ENCODE measurements at places on chromosomes 6 and 20. TPM values are rescaled to one million over a fixed set of nuclear protein-coding genes. Genes with fewer than 3 reads are reported as not detected.

Gene TMEM244
- not detected for total RNA-seq

- H3K27ac ChIP-seq, result no peak within 1 kb of the TSS
- DNase-seq, result peak; percentile 94
- no peaks in the 10 kb centered on the region for H3K36me3 ChIP-seq
- peak within 1 kb of the TSS; percentile 87 for H3K4me3 ChIP-seq
These were observed at the start of gene L3MBTL3 for GRCh38 chr6:130018292-130018743. TSS of gene L3MBTL3 (plus strand) at chr6:130018581. CDS start at chr6:130042700, 24,119 bp downstream.

DNA sequence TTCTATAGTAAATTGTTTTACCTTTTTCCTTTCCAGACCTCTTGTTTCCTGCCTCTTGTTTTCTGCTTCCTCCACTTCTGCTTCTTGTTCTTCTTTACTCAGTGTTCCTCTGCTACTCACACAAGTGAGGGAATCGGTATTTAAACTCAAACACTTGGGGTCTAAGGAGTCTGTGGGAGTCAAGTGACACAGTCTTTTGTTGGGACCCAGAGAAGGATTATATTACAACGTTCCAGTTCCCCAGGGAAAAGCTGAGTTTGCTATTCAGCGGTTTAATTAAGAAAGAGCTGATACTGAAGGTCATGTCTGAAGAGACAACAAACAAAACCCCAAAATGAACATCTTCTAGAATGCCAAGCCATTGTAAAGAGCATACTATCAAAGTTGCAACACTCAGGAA is 107.8 kb upstream of the CITED2 start:
- H3K36me3 ChIP-seq, result no peaks in the 10 kb centered on the region
- peaks cover 4% of the 10 kb centered on the region for H3K4me1 ChIP-seq
- H3K27me3 ChIP-seq, result no peaks in the 10 kb centered on the region
- H3K27ac ChIP-seq, result no peak overlapping the region
- DNase-seq, result no peak
- no peak overlapping the region for H3K4me3 ChIP-seq

Gene TMEM74B
- 0.54 TPM for total RNA-seq

DNA sequence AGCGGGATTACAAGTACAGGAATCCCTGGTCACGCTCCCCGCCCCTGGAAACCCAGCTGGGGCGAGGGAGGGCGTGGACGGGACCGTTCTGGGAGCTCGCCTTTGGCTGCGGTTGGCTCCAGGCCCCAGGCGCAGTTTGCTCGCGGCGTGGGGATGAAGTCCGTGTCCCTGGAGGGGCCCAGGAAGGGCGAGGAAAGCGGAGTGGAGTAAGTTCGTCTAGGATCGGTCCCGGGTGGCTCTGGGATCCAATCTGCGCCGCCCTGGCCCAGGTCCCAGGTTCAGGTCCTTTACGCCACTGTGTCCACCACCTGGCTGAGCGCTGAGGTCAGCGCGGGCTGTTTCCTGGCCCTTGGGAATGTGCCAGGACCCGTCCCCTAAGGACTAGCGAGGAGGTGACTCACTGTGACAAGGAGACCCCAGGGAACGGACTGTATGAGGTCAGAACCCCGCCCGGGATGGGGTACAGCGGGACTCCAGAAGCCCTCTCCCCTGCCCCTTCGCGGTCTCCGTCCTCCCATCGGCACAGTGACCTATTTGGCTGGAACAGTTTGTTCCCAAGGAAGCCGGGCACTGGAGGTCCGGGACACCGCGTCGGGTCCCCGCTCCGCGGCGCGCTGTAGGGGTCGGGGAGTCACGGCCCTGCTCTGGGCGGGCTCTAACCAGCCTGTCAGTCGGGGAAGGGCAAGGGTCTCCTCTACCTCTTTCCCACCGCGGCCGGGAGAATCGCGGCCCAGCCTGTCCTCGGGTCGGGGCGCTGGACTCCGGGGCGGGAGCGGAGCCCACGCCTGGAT is 724 bp downstream of the CDKN1A start:
- peak overlapping the region; percentile 96 for H3K27ac ChIP-seq
- H3K36me3 ChIP-seq, result no peaks in the 10 kb centered on the region
- DNase-seq, result peak; percentile 65
- peak overlapping the region; percentile 49 for H3K4me3 ChIP-seq
- peaks cover 22% of the 10 kb centered on the region for H3K4me1 ChIP-seq

GRCh38 chr20:58717278-58718091 is 24.9 kb downstream of the NPEPL1 start:
- H3K27me3 ChIP-seq, result no peaks in the 10 kb centered on the region
- H3K36me3 ChIP-seq, result no peaks in the 10 kb centered on the region
- DNase-seq, result peak; percentile 6
- no peak overlapping the region for H3K4me3 ChIP-seq
- H3K27ac ChIP-seq, result no peak overlapping the region

DNA sequence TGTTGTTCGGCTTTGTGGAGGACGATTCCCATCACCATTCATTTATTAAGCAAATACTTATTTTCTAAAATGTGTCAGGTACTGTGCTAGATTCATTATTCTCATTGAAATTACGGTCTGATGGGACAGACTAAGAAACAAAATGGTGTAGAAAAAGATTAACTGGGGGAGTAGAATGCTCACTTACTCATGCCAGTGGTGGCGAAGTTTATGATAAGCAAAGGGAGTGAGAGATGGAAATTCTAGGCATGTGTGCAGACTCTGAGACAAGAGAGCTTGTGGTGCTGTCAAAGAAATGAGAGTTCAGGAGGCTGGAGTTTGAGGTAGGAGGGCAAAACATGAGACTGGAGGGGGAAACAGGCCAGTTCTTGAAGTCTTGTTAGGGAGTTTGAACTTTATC is 896 bp downstream of the RPP21 start:
- no peaks in the 10 kb centered on the region for H3K27me3 ChIP-seq
- H3K36me3 ChIP-seq, result peaks cover 17% of the 10 kb centered on the region
- H3K4me1 ChIP-seq, result no peaks in the 10 kb centered on the region
- H3K27ac ChIP-seq, result no peak overlapping the region

GRCh38 chr6:151497905-151498304 is 4.1 kb downstream of the CCDC170 start:
- no peaks in the 10 kb centered on the region for H3K36me3 ChIP-seq
- peaks cover 10% of the 10 kb centered on the region for H3K4me1 ChIP-seq
- no peak for DNase-seq
- no peak overlapping the region for H3K27ac ChIP-seq
- H3K27me3 ChIP-seq, result no peaks in the 10 kb centered on the region

DNA sequence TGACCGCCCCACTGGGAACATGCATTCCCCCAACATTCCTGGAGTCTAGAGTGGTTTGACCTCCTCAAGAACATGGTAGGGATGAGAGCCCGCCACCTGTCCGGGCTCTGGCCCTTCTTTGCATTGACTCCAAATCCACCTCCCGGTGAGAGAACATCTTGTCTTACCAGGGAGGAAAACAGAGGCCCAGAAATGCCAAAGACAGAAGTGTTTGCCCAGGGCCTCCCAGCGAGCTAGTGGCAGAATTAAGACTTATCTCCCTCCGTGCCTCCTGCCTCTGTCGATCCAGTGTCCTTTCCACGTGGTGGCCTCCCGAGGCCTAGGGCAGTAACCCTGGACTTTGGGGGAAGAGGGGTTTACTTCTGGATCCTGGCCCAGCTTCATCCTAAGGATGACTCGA is 134.8 kb downstream of the JPH2 start:
- H3K4me3 ChIP-seq, result no peak overlapping the region
- no peaks in the 10 kb centered on the region for H3K27me3 ChIP-seq
- no peak for DNase-seq
- no peaks in the 10 kb centered on the region for H3K4me1 ChIP-seq
- H3K27ac ChIP-seq, result no peak overlapping the region
- H3K36me3 ChIP-seq, result no peaks in the 10 kb centered on the region

Gene BPIFA3
- not detected for total RNA-seq

- H3K4me3 ChIP-seq, result no peak overlapping the region
- no peak overlapping the region for H3K27ac ChIP-seq
- H3K27me3 ChIP-seq, result no peaks in the 10 kb centered on the region
- no peaks in the 10 kb centered on the region for H3K4me1 ChIP-seq
These were observed 434.4 kb downstream of the HAO1 start for GRCh38 chr20:7505835-7506221.

- no peak overlapping the region for H3K27ac ChIP-seq
- H3K4me1 ChIP-seq, result no peaks in the 10 kb centered on the region
- no peak for DNase-seq
- no peaks in the 10 kb centered on the region for H3K36me3 ChIP-seq
- H3K27me3 ChIP-seq, result no peaks in the 10 kb centered on the region
These were observed 32.5 kb downstream of the SUN5 start for GRCh38 chr20:32971703-32972161.

DNA sequence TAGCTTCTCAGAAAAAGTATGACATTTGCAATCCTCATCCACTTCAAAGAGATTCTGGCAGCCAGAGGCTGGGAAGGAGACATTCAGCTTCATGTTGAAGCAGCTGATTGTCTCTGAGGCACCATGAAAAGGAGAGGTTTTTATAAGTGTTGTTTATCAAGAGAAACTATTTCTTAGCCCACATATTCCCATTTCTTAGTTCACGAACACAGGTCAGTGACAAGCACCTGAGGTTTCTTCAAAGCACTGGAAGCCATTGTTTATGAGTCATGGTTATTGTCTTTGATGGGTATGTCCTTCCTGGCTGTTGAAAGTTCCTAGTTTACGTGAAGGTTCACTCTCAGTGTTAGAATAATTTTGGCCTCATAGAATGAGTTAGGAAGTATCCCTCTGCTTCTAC is 3.0 kb upstream of the DDX43 start:
- no peak overlapping the region for H3K4me3 ChIP-seq
- H3K27ac ChIP-seq, result no peak overlapping the region
- DNase-seq, result no peak
- no peaks in the 10 kb centered on the region for H3K27me3 ChIP-seq
- no peaks in the 10 kb centered on the region for H3K4me1 ChIP-seq
- no peaks in the 10 kb centered on the region for H3K36me3 ChIP-seq

Gene BNIP5
- 0.44 TPM for total RNA-seq

Gene MDFI
- total RNA-seq, result 16.9 TPM

DNA sequence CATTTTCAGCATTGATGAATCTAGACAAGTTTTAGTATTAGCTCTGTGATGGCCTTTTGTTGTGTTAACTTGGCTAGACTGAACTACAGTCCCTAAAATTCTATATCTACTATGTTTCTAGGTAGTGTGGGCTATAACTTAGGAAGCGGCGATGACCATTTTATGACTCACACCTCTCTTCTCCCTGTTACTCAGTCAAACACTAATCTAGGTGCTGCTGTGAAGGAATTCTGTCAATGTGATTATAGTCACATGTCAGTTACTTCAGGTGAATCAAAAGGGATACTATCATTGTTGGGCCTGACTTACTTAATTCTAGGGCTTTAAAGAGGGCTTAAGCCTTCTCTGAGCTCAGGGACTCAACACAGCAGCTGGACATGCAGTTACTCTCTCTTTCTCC is 691.5 kb upstream of the MAP3K7 start:
- no peaks in the 10 kb centered on the region for H3K27me3 ChIP-seq
- H3K4me1 ChIP-seq, result no peaks in the 10 kb centered on the region
- no peak overlapping the region for H3K4me3 ChIP-seq
- DNase-seq, result no peak
- H3K27ac ChIP-seq, result no peak overlapping the region

GRCh38 chr6:108331982-108332381 is 37.1 kb downstream of the AFG1L start:
- no peaks in the 10 kb centered on the region for H3K27me3 ChIP-seq
- H3K4me3 ChIP-seq, result no peak overlapping the region
- DNase-seq, result no peak
- H3K27ac ChIP-seq, result no peak overlapping the region
- H3K36me3 ChIP-seq, result peaks cover 4% of the 10 kb centered on the region
- H3K4me1 ChIP-seq, result no peaks in the 10 kb centered on the region

- no peak overlapping the region for H3K27ac ChIP-seq
- H3K27me3 ChIP-seq, result no peaks in the 10 kb centered on the region
- no peaks in the 10 kb centered on the region for H3K36me3 ChIP-seq
- no peaks in the 10 kb centered on the region for H3K4me1 ChIP-seq
- no peak for DNase-seq
- H3K4me3 ChIP-seq, result no peak overlapping the region
These were observed 28.1 kb upstream of the PAQR8 start for GRCh38 chr6:52333840-52334200.

DNA sequence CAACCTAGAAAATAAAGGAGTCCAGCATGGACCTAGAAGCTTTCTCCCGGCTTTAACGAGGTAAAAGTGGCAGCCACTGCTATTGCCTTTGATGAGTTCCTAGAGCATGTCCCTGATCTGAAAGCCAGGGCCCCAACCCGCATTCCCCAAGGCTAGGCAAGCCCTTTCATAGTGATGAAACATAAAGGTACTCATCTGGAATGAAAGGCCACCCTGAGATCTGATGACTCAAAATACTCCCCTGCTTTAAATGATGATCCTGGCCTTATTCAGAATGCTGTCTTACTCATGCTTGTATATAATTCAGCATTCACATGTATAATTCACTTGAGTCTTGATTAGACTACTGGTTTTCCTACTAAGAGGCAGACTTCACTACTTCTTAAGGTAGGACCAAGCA is 21.3 kb downstream of the TTPAL start:
- no peak for DNase-seq
- H3K4me3 ChIP-seq, result no peak overlapping the region
- no peaks in the 10 kb centered on the region for H3K4me1 ChIP-seq
- no peaks in the 10 kb centered on the region for H3K27me3 ChIP-seq
- peaks cover 10% of the 10 kb centered on the region for H3K36me3 ChIP-seq

DNA sequence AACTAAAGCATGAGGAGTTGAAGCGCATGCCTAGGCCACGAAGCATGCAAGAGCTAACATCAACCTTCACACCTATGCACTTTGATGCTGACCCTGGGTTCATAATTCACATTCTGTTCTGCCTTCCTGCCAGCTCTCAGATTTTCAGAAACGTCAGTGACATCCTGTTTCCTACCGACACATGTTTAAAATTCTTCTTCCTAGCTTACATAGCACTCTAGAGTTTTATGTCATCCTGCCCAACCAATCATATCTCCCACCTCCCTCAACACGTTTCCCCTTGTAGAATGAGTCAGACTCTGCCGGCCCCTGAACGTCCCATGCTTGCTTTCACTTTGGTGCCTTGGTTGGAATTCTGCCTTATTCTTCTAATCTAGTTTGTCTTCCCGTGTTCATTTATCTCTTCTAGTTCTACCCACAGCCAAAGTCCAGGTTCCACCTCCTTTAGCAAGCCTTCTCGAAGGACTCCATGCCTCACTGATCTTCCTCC is 97.2 kb upstream of the MAP7 start:
- no peaks in the 10 kb centered on the region for H3K36me3 ChIP-seq
- DNase-seq, result no peak
- no peaks in the 10 kb centered on the region for H3K27me3 ChIP-seq
- H3K27ac ChIP-seq, result peak overlapping the region; percentile 76

Gene KHDC1L
- not detected for total RNA-seq

Gene ZFP57
- total RNA-seq, result 1.1 TPM

- peak overlapping the region; percentile 99 for H3K27ac ChIP-seq
- peaks cover 9% of the 10 kb centered on the region for H3K36me3 ChIP-seq
- no peaks in the 10 kb centered on the region for H3K27me3 ChIP-seq
- H3K4me1 ChIP-seq, result peaks cover 17% of the 10 kb centered on the region
These were observed 7.1 kb downstream of the HSPA1B start for GRCh38 chr6:31834367-31835250.

- H3K27me3 ChIP-seq, result no peaks in the 10 kb centered on the region
- no peaks in the 10 kb centered on the region for H3K36me3 ChIP-seq
- H3K4me3 ChIP-seq, result no peak overlapping the region
- peaks cover 9% of the 10 kb centered on the region for H3K4me1 ChIP-seq
- no peak for DNase-seq
These were observed 153.4 kb downstream of the FAXC start for GRCh38 chr6:99195986-99196655.

Measured in kidney (tissue), 22 donors.